Stimulated activated CD8-positive, alpha-beta memory T cell treated with anti-CD3 and anti-CD28 coated beads, Interleukin-7, amount 100 ng/mL, for 48 hours (primary cell): ENCODE measurements at places on chromosomes 13 and 19.

GRCh38 chr19:49114630-49115363, 627 bp downstream of the LIN7B start:
- no peak for DNase-seq

DNA sequence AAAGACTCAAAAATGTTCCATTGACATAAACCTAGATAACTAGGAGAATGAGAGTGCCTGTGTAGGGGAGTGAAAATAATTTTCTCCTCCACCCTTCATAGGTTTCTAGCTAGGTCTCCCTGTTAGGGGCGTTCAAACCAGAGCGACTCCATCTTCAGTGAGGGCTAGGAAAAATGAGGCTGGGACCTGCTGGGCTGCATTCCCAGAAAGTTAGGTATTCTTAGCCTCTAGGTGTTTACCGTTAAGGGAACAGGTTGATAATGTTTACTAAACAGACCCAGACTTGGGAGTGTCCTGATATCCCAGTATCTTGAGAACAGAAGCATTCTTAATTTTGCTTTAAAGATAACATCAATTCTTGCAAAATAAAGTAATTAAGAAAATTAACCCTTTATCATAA, 20.1 kb downstream of the PABPC3 start:
- DNase-seq: no peak

GRCh38 chr13:98478189-98479129, 98.4 kb downstream of the STK24 start:
- peak; percentile 37 for DNase-seq

GRCh38 chr19:35140207-35140961, 1.8 kb downstream of the FXYD1 start:
- DNase-seq: no peak

DNA sequence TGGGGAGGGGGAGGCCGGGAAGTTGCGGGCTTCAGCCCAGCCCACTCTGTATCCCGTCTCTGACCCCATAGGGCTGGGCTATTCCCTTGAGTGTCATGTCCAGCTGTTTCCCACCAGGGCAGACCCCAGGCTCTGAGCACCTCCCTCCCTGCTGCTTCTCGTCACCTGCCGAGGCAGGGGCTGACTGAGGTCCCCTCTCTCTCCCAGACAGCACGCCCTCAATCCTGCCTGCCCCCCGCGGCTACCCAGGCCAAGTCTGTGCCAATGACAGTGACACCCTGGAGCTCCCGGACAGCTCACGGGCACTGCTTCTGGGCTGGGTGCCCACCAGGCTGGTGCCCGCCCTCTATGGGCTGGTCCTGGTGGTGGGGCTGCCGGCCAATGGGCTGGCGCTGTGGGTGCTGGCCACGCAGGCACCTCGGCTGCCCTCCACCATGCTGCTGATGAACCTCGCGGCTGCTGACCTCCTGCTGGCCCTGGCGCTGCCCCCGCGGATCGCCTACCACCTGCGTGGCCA, 625 bp downstream of the F2RL3 start:
- DNase-seq: no peak

DNA sequence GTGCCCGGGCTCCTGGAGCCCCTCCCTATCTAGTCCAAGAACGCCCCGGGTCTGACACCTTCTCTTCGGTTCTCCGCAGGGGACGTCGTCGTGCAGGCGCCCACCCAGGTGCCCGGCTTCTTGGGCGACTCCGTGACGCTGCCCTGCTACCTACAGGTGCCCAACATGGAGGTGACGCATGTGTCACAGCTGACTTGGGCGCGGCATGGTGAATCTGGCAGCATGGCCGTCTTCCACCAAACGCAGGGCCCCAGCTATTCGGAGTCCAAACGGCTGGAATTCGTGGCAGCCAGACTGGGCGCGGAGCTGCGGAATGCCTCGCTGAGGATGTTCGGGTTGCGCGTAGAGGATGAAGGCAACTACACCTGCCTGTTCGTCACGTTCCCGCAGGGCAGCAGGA, 3.4 kb downstream of the PVR start:
- DNase-seq: no peak

DNA sequence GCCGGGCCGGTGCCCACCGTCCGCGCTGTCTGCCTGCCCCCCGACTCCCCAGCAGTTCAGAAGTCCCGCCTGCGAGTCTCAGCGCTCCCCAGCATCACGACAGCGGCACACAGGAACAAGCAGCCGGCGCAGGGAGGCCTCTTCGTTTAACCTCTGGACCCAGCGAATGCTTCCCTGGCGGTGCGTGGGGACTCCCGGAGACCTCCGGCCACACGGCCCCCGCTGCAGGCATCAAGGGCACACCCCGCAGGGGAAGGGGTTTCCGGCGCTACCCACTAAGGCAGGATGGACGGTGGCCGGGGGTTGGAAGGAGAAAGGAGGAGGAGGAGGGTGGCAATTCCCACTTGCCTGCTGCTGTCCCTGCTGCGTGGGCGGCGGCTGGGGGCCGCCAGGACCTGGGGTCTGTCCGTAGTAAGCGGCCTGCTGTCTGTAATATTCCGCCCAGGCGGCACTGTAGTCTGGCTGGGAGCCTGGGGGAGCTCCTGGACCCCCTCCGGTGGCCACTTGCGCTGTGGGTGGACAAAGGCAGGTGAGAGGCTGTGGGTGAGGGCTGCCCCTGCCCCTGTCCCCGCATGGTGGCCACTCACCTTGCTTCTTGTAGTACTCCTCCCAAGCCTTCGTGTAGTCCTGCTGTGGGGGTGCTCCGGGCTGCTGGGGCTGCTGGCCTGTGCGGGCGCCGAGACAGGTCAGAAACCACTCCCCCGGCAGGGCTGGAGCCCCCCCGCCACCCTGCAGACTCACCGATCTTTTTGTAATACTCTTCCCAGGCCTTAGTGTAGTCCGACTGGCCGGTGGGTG, 9.6 kb downstream of the KHSRP start:
- no peak for DNase-seq

DNA sequence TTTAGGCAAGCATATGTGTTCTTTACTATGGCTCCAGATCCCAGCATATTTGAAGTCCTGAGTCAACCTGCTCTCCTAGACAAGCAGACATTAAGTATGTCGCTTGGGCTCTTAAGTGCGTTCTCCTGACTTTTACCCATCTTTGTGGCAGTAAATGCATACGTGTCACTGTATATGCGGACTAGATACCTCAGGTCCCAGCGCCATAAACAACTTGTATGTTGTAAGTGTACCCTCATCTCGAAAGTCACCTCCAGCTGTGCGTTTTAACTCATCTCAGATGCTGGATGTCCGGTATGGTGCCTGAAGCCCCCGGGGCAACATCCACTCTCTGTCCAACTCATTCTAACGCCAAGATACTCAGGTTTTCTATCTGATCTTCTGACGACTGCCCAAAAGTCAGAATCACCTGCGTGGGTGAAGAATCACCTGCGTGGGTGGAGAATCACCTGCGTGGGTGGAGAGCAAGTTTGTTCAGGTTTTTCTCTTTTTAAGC, 1.7 kb downstream of the PTOV1 start:
- DNase-seq: no peak

DNA sequence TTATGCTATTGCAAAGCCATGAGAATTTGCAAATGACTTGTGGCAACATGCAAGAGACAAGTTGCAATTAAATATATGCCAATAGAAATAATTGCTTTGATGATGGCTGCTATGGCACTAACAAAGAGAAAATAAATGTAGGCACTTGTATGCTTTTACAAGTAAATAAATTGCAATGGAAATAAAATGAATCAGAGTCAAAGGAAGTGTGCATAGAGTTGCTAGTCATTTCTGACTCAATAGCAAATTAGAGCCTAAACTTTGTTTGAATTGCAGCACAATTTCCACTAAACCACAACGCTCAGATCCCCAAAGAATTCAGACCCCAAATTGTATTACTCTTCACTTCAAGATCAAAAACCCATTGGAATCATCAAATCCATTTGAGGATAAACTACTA, 792.1 kb upstream of the ARGLU1 start:
- no peak for DNase-seq

GRCh38 chr19:45149129-45149528, 11.7 kb downstream of the NKPD1 start:
- DNase-seq: no peak

DNA sequence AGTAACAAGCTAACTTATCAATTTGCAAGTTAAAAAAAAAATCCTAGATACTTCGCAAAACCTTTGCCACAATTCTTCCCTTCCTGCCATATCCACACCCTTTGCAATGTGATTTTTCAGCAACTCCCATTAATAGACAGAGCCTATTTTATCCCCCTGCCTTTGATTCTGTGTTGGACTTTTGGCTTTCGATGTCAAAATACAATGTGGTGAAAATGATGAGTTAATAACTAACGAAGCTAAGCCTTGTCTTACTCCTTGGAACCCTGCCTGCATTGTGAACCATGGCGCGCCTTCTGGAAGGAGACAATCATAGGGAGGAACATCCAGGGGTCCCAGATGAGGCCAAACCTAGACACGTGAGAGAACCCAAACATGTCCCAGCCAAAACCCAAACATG, 6.4 kb downstream of the CYP4F2 start:
- no peak for DNase-seq

- DNase-seq: no peak
These were observed 34.9 kb upstream of the POMP start for GRCh38 chr13:28623782-28624706.

- peak; percentile 20 for DNase-seq
These were observed 47.4 kb upstream of the TMTC4 start for GRCh38 chr13:100721885-100722512.

- DNase-seq: no peak
These were observed 27.3 kb downstream of the PIP5K1C start for GRCh38 chr19:3672993-3673392.

GRCh38 chr13:112486386-112487126, 101.4 kb downstream of the TUBGCP3 start:
- no peak for DNase-seq

GRCh38 chr13:74025369-74025768, 108.8 kb downstream of the KLF12 start:
- no peak for DNase-seq

- DNase-seq: no peak
These were observed 5.5 kb upstream of the ECH1 start for GRCh38 chr19:38836983-38837626.

GRCh38 chr19:45575216-45575615, 9.4 kb downstream of the OPA3 start:
- DNase-seq: no peak

DNA sequence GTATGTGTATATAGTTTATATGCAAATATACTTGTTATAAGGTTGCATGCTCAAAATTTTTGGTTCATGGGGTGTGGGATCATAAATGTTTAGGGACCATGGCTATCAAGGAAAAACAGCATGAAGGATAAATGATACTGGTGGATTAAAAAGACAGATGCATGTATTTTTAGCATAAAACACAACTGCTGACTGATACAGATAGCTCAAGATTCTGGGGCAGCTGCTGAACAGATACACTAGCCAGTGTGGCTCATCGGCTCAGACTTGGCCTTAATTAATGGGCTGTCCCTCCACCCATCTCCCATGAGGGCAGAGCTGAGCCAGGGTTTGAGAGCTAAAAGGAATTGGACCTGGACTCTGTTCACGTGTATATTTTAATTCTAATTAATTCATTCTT, 11.4 kb downstream of the ALOX5AP start:
- no peak for DNase-seq

- DNase-seq: no peak
These were observed 24.9 kb downstream of the PIAS4 start for GRCh38 chr19:4032436-4032835.

DNA sequence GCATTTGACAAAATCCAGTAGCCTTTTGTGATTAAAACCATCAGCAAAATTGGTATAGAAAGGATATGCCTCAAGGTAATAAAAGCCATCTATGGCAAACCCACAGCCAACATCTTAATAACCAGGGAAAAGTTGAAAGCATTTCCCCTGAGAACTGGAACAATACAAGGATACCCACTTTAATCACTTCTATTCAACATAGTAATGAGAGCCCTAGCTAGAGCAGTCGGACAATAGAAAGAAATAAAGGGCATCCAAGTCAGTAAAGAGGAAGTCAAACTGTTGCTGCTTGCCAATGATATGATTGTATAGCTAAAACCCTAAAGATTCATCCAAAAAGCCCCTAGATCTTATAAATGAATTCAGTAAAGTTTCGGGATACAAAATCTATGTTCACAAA, 1510.3 kb downstream of the PCDH9 start:
- DNase-seq: no peak

- no peak for DNase-seq
These were observed 54.0 kb upstream of the GPR183 start for GRCh38 chr13:99361197-99361596.

DNA sequence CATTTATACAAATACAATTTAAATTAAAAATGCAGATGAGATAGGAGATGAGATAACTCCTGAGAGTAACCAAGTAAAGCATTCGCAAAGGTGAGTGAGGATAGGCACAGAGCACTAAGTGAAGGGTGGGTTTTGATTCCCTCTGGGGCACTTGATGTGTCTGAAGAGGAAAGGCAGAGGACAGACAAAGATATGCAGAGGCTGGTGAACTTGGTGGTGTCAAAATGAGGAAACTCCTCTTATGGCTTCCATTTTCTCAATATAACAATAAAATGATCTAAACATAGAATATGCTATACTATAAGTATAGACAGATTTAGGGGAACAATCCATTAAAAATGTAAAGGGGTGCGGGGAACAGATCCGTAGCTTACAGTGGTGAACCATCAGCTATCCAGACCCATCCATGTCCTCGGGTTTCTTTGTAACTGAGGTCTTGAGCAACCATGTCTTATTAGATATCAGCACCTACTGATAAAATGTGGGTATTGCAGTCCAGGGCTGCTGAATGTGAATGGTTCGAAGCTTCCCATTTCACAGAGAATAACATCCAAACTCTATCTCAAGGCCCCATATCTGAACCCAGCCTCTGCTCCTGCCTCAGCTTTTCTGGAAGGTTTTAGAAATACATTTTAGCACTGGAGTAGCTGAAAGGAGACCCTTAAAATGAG, 73.9 kb upstream of the SLC10A2 start:
- no peak for DNase-seq

GRCh38 chr13:50910485-50910805, 854 bp downstream of the RNASEH2B start:
- DNase-seq: no peak

DNA sequence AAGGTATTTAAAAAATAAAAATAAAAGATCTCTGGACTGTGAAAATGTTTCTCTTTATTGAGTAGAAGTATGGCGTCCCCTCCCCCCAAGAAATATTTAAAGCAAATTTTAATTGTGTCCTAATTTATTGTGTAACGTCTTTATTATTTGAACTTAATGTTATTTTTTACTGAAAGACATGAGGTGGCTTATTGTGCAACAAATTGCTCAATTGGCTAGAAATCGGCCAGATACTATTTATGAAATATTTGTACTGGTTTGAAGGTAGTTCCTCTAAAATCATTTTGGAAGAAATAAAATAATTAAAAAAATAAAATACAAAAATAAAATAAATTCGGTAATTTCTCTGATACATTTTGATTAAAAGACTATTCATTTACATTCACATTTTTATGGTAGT, 162.3 kb downstream of the DACH1 start:
- no peak for DNase-seq

GRCh38 chr19:48552406-48553322, 692 bp downstream of the SULT2B1 start:
- DNase-seq: no peak

- no peak for DNase-seq
These were observed 49.1 kb upstream of the UQCRFS1 start for GRCh38 chr19:29262085-29262484.
